ENCODE measurements at places on chromosomes 16 and 17. TPM values are rescaled to one million over a fixed set of nuclear protein-coding genes. Genes with fewer than 3 reads are reported as not detected.

GRCh38 chr17:8185582-8186445 is 4.2 kb downstream of the BORCS6 start:
- peak; percentile 97 for DNase-seq

GRCh38 chr17:10072556-10073425 is 125.6 kb downstream of the GAS7 start:
- DNase-seq = no peak

DNA sequence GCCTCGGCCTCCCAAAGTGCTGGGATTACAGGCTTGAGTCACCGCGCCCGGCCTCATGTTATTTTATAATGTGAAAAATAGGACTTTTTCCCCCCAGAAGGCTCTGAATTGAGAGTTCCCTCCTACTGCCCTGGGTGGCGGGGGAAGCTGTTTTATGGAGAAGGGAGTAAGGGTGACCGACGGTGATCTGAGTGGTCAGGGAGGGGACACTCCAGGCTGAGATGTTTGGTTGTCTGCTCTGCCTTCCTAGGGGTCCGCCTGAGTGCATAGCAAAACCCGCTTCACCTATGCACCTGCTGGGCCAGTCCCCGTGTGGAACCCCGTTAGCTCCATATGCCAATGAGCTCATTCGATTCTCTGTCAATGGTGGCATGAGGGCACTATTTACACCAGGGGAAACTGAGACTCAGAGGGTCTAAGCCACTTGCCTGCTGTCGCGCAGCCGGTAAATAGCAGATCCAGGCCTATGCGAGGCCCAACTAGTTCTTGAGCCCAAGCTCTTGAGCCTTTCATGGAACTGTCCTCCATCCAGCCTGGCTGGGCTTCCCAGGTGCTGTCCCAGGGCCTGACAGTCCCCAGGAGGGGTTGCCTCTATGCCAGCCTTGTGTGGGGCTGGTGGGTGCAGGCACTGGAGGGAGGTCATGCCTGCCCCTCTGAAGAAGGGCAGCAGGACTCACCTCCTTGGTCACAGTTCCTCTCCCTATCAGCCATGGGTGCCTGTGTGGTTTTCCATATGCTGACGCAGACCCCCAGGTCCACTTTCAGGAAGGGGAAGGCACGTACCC is 1.7 kb upstream of the GJD3 start:
- DNase-seq = no peak

DNA sequence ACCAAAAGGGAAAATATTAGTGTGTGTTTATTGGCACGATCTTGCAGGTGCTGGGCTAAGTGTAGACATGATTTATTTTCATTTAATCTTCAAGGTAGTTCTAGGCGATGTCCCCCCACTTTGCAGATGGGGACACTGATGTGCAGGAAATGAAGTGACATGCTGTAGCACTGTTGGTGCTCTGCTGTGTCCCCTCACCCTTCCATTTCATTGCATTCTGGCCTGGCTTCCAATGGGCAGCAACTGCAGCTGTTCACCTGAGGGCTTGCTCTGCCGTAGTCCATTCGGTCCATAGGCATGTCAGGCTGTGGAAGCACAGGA is 123.9 kb downstream of the PRKCB start:
- no peak for DNase-seq

DNA sequence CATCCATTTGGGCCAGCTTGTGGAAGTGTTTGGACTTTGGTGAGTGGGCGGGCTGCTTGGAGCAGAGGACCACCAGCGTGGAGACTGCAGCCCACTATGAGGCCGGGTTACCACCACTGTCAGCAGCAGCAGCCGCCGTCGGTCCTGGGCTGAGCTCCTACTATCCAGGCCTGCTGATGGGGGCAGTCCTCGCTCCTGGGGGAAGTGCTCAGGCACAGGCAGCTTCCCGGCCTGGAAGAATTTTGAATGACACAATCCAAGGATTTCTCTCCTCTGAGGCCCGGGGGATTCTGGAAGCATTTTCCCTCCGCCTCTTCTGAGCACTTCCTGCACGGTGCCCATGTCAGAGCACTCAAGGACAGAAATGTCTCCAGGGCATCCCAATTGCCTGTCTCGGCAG is 5.3 kb upstream of the NOD2 start:
- DNase-seq = no peak

The NAGS gene
- 27.1 TPM for polyA plus RNA-seq

DNA sequence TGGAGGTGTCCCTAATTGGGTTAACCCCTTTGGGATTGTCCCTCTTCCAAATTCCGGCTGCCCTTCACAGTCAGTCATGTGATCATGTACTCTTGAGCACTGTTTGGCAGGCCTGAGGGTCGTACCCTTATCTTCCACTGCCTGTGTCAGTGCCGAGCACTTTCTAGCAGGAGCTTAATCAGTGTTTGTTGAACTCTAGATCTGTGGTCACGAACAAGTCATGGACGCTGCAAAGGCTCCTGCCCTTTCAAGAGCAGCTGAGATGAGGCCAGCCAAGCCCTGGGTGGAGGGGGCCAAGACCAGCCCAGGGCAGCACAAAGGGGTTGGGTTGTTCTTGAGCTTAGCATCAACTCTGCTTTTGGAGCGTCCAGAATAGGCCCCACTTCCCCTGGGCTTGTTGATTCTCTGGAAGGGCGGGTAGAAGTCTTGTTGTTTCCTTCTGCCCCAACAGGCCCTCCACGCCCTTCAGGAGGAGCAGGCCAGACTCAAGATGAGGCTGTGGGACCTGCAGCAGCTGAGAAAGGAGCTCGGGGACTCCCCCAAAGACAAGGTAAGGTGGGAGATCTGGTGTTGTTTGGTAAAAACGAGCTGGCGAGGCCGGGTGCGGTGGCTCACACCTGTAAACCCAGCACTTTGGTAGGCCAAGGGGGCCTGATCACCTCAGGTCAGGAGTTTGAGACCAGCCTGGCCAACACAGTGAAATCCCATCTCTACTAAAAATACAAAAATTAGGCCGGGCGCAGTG is 5.3 kb downstream of the IFI35 start:
- no peak for DNase-seq

- no peak for DNase-seq
These were observed 8.1 kb downstream of the DOC2B start for GRCh38 chr17:173166-173911.

- no peak for DNase-seq
These were observed 69.8 kb downstream of the CLEC16A start for GRCh38 chr16:11014136-11014535.

The EVPLL gene
- 1.0 TPM for polyA plus RNA-seq

The PSMD3 gene
- 70.4 TPM for polyA plus RNA-seq

The NPIPB2 gene
- polyA plus RNA-seq = 0.75 TPM

DNA sequence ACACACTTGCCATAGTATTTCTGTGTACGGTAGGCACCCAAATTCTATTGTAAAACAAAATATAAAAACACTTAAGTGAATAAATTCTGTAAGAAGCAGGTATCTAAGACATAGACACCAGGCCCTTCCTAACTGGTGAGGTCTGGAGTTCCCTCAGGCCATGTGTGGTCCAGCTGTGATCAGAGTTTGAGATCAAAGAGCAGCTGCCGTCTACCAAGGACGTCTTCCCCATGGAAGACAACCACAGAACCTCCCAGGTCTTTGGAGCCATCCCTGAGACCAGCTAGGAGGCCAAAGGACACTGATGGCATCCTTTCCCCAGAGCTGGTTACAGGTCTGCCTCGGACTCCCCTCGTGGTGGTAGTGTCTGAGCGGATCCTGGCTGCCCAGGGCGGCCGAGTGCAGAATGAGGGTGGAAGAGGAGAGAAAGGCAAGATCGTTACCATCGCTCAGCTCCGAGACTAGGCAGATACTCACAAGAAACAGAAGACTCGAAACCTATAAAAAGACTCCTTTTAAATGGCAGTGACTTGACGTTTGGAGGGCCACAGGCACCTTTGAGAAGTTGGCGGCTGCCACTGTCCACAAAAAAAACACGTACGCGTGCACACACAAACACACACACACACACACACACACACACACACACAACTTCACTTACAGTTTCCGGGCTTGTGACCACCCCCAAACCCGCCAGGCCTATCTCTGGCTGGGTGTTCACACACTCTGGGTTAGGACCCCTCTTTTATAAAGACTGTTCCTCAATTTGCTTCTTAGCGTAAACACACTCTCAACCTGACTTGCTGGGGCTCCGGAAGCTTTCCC is 7.5 kb downstream of the TIMP2 start:
- no peak for DNase-seq

The KRTAP17-1 gene
- not detected for polyA plus RNA-seq

- DNase-seq = no peak
These were observed 55.6 kb upstream of the GCSH start for GRCh38 chr16:81151648-81152310.

- DNase-seq = no peak
These were observed 56.7 kb downstream of the SKAP1 start for GRCh38 chr17:48373130-48373830.

DNA sequence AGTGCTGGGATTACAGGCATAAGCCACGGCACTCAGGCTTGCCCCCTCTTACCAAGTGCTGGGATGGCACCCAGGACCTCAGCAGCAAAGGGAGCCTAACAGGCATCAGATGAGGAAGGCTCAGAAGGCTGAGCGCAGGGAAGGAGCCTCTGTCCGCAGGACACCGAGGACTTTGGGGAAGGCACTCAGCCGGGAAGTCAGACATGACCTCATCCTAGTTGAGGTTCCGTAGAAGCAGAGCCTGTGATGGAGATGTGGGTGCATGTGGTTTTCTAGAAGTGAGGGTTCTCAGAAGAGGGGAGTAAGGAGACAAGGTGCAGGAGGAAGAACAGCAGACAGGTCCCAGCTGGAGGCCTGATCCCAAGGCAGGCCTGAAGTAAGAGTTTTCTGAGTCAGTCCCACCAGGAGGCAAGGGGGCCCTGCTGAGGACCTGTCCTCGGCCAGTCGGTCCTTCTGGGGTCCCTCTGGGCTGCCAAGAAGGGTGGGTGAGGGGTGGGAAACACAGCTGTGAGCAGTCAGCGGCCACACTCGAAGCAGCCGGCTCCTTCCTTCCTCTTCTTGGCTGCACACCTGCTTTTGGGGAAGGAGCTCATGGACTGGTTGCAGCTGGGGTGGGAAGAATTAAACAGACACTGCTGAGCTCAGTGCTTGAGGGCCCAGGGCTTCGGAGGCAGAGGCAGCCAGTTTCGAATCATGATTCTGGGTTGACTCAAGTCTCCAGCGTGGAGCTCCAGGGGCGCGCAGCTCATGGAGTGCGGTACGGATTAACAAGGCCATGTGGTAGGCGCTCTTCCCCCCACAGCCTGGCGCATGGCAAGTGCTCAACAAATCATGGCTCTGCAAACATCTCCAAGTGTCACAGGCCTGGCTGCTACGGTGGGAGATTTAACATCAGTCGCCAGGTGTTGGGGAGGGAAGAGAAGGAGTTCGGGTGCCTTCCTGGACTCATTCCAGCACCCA is 38.9 kb upstream of the SNN start:
- no peak for DNase-seq

DNA sequence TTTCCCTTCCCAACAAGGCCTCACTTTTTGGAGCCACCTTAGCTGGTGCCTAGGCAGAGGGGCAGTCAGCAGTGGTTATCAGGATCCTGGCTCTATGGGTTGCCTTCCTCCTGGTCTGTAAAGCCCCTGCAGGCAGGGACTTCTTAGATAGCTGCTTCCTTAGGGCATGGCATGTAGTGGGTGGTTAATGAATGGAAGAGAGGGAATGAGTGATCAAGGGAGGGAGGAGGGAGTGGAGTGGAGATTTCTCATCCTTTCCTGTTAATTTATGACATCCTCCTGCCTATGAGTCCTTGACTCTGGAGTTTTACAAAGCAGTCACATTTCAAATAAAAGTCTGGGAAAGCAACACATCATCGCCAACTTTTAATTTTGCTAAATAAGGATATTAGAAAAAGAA is 40.7 kb downstream of the SNX20 start:
- no peak for DNase-seq

The ZMYND15 gene
- polyA plus RNA-seq = 2.4 TPM

The OVCA2 gene
- polyA plus RNA-seq = 30.3 TPM

The JMJD6 gene
- polyA plus RNA-seq = 9.9 TPM

- no peak for DNase-seq
These were observed 173.8 kb downstream of the RBFOX3 start for GRCh38 chr17:79437081-79437480.

DNA sequence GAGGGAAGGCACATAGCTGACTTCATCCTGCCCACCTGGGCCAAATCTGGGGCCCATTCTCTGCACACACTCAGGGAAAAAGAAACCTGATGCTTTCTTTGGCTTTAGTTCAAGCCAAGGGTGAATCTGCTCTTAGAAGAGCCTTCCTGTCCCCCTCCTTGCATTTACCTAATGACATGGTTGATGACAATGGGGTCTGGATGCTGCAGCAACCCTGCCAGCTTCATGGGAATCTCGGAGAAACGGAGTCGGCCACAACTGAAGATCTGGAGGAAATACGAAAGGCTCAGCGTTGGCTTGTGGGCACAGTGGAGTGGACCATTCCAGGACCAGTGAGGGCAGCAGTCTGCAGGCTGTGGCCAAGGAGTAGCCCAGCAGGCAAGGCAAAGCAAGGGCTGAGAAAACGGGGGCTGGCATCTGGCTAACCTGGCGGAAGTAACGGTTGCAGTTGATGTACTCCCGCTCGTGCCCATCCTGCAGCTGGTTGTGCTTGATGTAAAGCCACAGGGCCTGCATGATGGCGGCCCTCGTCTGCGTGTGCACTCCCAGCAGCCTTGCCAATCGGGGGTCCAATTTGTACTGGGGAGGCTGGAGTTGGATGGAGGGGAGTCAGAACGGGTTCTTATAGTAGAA is 6.4 kb upstream of the FTSJ3 start:
- DNase-seq = no peak

- no peak for DNase-seq
These were observed 8.2 kb upstream of the CDYL2 start for GRCh38 chr16:80812593-80812992.

DNA sequence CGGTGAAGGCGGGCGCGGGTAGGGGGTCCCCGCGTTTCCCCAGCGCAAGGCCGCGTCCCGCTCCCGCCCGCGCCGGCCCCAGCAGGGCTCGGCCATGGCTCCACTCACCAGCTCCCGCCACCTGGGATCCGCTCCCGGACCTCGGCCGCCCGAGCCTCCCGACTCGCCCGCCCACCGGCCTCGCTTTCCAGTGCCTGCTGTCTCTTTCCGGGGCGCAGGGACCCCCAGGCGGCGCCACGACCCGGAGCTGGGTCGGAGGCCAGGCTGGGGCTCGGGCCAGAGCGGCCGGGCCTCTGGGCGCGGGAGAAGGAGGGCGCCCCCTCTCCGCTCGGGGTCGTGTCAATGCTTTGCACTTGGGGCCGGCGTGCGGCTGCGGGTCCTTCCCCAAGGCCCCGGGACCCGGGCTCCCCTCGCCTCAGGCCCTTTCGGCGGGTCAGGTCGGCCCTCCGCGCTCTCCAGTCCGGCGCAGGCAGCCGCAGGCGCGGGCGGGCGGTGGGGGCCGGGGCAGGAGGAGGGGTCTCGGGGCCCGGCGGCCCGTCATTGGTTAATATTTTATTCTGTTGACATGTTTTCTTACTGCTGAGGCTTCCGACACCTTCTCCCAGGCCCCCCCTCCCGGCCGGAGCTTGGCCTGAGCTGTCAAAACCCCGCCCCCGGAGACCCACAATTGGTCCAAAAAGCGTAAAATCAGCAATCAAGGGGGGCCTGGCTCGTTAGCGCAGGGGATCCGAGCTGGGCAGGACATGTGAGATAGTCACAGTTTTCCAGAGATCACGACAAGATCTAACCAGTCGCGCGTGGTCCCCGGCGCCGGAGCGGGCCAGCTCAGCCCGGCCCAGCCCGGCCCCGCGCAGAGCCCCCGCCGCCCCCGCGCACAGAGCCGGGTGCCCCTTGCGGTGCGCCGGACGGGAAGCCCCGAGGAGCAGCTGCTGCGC is at the start of gene TBX2:
TBX2 (plus strand) TSS at position 713 of the 935 bp plus-strand sequence. CDS start 334 bp downstream, outside the sequence.
- DNase-seq = peak; percentile 52

GRCh38 chr16:9300252-9300651 is 208.8 kb downstream of the HAPSTR1 start:
- no peak for DNase-seq

All from liver (tissue), 10 donors.